ENCODE measurements at places on chromosomes 5 and 9.

DNA sequence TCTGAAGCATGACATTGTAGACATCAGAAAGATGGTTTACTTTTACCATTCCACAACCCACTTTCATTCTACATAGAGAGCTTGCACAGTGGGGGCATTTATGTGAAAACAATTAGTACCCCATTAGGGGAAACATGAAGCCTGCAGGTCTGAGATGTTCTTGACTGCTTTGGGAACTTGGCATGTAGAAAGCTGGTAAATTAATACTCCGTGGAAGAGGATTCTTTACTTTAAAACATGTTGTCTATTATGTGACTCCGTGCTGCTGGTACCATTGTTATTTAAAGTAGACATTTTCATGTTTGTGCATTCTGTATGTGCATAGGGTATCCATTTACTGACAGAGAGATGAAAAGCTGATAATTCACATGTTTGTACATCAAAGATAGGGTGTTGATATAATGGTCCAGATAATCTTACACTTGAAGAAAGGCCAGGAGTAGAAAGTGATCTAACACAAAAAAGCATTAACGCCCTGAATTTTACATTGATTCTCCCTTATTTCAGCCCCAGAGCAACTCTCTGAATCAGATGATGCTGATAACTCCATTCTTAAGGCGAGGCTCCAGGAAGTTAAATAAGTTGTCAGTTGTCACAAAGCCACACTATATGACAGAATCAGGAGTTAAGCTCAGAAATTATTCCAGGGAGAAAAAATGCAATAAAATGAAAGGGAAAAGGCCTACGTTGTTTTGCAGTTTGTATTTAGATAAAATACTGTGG is 50.1 kb upstream of the CD180 start:
- DNase-seq: no peak

GRCh38 chr5:108206707-108207106 is 175.2 kb downstream of the FBXL17 start:
- DNase-seq: no peak

DNA sequence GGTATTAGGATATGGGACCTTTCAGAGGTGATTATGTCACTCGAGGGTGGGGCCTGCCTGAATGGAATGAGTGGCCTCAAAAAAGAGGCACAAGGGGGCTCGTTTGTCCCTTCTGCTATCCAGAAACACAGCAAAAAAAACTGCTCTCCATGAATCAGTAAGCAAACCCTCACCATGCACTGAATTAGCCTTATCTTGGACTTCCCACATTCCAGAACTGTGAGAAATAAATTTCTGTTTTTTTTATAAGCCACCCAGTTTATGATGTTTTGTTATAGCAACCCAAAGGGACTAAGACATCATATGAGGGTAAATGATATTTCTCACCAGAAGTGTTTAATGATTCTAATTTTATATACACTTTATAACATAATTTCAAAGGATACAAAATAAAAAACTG is 476.6 kb upstream of the EDIL3 start:
- DNase-seq: no peak

GRCh38 chr5:172979778-172980177 is 3.8 kb upstream of the ATP6V0E1 start:
- DNase-seq: peak; percentile 6

GRCh38 chr9:2916382-2916985 is 72.6 kb upstream of the PUM3 start:
- no peak for DNase-seq
